ENCODE measurements at places on chromosomes 1 and 21. TPM values are rescaled to one million over a fixed set of nuclear protein-coding genes. Genes with fewer than 3 reads are reported as not detected.

Gene PTGFR
- not detected for total RNA-seq

Gene FCGR3B
- total RNA-seq, result not detected

Gene KIAA1614
- not detected for total RNA-seq

Gene RBM11
- 5.1 TPM for total RNA-seq

Gene TRAF3IP3
- 138 TPM for total RNA-seq

Gene MYBPH
- not detected for total RNA-seq

Gene ACTN2
- total RNA-seq, result 0.44 TPM

Gene RNU11
- not detected for total RNA-seq

Gene C1QB
- total RNA-seq, result not detected

Gene TMEM81
- total RNA-seq, result 2.8 TPM

Gene COQ8A
- total RNA-seq, result 21.3 TPM

Gene TMEM54
- total RNA-seq, result 1.7 TPM

Gene CHI3L1
- total RNA-seq, result 0.18 TPM

Gene NUDT4B
- total RNA-seq, result 0.46 TPM

Gene GLRX2
- 29.8 TPM for total RNA-seq

Gene PTPRF
- 6.8 TPM for total RNA-seq

Gene IFFO2
- 62.7 TPM for total RNA-seq

Gene TNFAIP8L2
- 19.2 TPM for total RNA-seq

Gene HES5
- not detected for total RNA-seq
